ENCODE measurements at places on chromosomes 12 and 14.

DNA sequence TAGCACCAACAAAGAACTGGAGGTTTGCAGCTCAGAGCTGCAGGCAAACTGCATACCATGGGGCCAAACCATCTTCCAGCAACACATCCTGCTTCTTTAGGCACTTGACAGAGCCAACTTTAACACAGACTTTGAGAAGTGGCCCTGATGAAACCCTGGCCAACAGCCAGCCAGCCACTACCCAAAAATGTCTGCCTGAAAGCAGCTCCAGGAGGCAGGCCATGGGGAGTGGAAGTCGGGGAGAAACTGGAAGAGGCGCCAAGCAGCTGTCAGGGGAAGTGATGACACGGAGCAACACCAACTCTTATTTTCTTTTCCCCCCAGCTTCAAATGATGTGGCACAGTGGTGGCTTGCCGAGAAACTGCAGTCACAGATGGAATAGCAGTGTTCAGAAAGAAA, 110.9 kb upstream of the PLXNC1 start:
- no peak for DNase-seq

DNA sequence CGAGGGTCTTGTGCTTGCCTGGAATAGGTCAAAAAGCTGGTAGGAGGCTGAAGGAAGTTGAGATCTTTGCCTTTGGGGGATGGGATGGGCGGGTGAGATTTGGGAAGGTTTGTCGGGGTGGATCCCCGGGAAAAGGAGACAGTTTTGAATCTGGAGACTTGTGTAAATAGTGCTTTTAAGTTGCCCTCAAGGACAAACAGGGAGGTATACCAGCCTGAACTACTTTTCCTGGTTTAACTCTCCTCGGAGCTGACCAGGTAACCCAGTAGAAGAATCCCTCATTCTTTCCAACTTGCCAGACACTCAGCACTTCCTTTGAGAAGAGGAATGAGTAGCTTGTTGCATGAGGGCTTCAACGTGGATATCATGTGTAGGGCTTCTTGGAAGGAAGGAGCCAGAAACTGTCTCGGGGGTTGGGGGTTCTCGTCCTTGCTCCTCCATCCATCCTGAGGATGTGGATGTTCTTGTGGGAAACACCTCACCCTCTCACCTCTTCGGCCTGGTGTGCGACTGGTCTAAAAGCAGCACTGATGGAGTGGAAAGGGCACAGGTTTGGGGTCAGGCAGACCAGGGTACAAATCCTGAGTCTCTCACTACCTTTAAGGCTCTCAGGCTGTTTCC, 1.9 kb downstream of the TEAD4 start:
- no peak for DNase-seq

DNA sequence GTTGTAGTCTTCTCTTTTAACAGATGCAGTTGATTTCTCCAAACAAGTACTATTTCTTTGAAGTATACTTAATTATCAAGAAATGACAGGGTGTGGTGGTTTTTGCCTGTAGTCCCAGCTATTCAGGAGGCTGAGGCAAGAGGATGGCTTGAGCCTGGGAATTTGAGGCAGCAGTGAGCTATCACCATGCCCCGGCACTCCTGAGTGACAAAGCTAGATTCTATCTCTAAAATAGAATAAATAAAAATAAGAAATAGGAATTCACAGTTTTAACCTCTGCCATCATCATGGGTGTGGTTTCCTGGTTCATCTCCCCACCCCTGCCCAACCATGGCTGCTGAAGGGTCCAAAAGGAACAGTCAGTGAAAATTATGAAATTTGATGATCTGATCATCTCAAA, 290.2 kb upstream of the FLRT2 start:
- no peak for DNase-seq

DNA sequence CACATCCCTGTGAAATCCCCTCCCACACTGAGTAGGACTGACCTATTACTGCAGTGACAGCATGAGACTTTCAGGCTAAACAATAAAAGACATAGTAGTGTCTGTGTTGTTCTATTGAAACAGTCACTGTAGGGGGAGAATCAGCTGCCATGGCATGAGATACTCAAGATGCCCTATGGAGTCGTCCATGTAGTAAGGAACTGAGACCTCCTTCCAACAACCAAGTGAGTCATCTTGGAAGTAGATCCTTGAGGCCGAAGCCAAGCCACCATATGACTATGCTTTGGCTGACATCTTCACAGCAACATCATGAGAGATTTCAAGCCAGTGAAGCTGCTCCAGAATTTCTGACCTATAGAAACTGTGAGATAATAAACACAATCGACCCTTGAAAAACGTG, 12.1 kb upstream of the LRP6 start:
- DNase-seq: no peak

- no peak for DNase-seq
Observed at GRCh38 chr12:91189516-91189915, 6.9 kb upstream of the DCN start.

DNA sequence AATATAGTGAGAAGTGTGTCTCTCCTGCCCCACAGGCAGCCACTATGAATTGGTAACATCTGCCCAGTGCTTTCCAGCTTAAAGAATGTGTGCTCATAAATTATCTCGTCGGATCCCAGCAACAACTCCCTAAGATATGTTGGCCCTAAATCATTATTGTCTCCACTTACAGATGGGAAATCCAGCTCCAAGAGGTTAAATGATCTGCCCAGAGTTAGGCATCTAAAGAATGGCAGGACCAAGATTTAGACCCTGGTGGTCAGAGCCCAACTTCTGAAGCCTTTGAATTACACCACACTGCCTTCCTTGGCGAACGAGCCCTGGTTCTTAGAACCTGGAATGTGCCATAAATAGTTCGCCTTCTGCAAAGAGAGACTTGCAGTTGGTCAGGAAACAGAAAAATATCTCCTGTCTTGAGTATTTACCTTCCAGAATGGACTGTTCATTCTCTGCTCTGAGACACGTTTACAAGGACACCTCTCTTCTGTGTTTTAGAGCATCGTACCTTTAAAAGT, 20.1 kb upstream of the PLEK2 start:
- peak; percentile 37 for DNase-seq

- peak; percentile 78 for DNase-seq
Observed at GRCh38 chr14:76950055-76951020, 78.2 kb downstream of the IRF2BPL start.

GRCh38 chr14:85991156-85991555, 461.2 kb downstream of the FLRT2 start:
- DNase-seq: no peak

- no peak for DNase-seq
Observed at GRCh38 chr14:99980299-99980698, 84.9 kb upstream of the EVL start.
